Left lobe of liver (tissue), 2 donors: ENCODE measurements at places on chromosomes 5 and 9. TPM values are rescaled to one million over a fixed set of nuclear protein-coding genes. Genes with fewer than 3 reads are reported as not detected.
A peak's percentile ranks its signal among the peaks of the same experiment; 100 is the strongest.

DNA sequence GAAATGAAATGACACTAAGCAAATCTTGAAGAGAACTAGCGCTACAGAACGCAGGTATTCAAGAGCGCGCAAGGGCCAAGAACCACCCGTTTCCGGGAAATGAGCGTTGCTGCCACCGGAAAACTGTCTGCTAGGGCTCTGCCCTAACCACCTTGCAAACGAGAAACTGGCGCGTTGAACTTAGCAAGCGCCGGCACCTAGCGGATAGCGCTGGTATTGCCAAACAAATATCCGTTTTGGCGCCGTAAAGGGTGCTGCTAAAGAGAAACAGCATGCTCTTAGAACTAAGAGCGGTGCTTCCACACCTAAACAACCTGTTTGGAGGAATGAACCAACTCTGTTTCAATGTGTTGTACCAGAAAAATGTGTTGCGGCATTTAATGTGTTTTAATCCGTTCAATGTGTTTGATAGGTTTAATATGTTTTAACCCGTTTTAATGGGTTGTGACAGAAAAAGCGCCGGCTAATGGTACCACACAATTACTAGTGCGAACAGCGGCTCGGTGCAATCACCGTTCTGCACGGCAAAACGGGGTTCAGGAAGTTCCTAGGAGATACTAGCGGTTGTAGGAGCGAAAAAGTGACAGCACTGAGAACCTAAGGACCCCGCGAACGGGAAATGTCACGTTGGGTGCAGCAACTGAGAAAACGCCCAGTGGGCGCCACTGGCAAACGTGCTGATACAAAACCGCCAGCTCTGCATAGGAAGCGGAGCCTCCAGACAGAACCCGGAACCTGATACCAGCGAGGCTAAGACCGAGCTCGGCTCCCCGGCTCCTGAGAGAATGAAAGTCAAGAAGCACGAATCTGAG, at the start of gene ANXA2R:
TSS of gene ANXA2R (minus strand) at position 33 of the 812 bp plus-strand sequence. CDS start 273 bp downstream, outside the sequence.
- peak; percentile 83 for DNase-seq

- no peak for DNase-seq
Measured at GRCh38 chr5:36675282-36675681, 68.9 kb downstream of the SLC1A3 start.

- no peak for DNase-seq
Measured at GRCh38 chr9:129489838-129490582, 130.9 kb downstream of the C9orf50 start.

DNA sequence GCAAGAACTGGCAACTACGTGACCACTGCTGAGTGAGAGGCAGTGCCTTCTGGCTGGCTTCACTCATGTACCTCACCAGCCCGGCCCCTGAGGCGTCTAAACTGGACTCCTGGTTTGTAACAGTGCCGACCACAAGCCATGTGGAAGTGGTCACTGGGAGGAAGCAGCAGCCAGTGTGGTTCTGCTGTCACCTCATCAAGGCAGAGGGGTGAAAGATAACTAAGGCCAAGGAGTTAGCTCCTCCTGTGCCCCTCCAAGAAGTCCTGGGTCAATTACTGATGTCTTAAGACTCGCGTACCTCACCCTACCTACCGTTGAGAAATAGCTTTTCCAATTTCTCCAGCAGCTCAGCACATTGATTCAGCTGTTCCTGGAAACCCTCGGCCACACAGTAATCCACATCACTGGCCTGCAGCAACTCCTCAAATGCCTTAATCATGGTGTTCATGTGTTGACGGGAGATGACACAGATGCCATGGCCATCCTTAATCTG, 142.9 kb downstream of the CDK5RAP2 start:
- DNase-seq = no peak

GRCh38 chr9:105484226-105484625, 36.4 kb downstream of the FSD1L start:
- DNase-seq = no peak

- DNase-seq = no peak
Measured at GRCh38 chr9:14908295-14909180, 1.7 kb downstream of the FREM1 start.

GRCh38 chr9:93875330-93875729, 79.8 kb downstream of the BARX1 start:
- no peak for DNase-seq

DNA sequence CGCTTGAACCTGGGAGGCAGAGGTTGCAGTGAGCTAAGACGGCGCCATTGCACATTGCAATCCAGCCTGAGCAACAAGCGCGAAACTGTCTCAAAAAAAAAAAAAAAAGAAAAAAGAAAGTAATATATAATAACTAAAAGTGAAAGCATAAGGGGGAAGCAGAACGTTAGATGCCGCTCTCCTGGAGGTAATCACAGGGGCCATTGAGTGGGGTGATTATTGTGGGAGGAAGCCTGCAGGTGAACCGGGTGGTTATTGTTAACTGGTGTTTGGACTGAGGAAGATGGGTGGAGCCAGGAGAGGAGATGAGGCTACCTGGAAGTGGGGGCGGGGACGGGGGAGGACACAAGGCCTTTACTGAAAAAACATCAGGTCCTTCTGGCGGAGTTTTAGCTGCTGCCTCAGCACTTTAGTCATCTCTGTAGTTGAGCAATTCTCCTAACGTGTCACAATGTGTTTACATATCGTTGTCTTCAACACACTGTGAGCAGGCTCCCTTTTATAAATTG, 5.3 kb upstream of the TJP2 start:
- peak; percentile 92 for DNase-seq

DNA sequence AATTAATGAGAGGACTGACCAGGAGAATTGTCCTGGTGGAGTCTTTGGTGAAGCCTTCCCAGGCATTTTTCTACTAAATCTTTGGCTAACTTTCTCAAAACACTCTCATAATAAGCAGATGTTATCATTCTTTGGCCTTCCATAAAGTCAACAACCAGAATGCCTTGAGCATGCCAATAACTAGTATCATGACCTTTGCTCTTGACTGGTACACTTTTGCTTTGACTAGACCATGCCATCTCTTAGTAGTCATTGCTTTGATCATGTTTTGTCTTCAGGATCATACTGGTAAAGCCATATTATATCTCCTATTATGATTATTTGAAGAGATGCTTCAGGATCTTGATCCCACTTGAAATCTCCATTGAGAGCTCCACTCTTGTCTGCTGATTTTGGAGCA, 506.9 kb downstream of the ELAVL2 start:
- DNase-seq = no peak

DNA sequence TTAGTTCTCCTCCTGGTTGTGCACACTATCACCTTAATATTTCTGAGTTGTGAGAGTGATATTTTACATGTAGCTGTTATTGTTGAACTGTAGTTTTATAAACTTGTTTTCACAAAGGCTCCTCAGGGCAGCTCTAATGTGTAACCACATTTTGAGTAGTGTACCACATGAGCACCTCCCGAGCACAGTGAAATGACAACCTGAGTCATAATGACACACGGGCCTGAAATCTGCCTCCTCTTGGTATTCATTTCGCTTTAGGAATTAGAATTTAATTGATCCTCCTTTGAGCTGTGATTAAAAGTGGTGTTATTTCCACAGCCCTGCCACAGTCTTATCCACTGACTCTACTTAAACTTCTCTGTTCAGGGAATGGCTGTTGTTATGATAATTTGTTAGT, 7.9 kb downstream of the MTRR start:
- no peak for DNase-seq

DNA sequence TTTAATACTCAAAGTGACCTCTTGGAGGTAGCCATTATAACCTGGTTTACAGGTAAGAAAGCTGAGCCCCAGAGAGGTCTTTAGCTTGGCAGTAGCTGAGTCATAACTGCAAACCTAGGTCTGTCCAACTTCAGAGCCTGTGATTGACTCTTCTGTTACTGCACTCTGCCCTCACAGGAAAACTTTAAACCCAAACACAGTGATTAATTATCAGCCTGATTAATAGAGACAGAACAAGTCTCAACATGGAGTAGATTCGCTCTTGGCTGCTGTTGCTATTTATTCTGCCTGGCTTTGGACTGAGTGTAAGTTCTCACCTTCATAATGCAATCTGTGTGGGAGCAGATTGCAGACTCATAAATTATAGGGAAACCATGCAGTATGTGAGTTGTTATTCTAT, 27.4 kb upstream of the TXN start:
- no peak for DNase-seq

GRCh38 chr5:138503487-138504270, 38.4 kb downstream of the EGR1 start:
- DNase-seq = no peak

Gene PCDHB2
- 0.08 TPM for total RNA-seq

Gene GARIN3
- total RNA-seq = not detected

Gene SHOC1
- total RNA-seq = not detected

Gene SLC1A1
- 23.1 TPM for total RNA-seq

Gene PGGT1B
- total RNA-seq = 23.2 TPM
